Brain pericyte (primary cell): ENCODE measurements at places on chromosomes 2 and 18.

DNA sequence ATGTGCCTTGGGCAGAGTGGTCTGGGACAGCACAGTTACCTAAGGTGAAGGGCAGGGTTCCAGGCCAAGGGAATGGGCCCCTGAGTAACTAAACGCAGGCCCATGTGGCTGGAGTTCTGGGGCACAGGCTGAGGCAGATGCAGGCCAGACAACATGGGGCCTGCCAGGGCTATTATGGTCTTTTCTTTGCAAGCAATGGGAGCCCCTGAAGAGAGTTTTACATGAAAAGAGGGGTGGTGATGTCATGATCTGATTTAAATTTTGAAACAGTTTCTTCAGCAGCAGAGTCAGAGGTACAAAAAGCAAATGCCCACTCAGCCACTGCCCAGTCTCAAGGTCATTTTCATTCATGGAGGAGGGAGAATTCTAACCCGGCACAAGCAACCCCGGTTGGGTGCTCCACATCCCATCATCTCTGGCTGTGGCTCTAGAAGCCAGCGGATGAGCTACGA lies 5.6 kb downstream of the CHST10 start:
- no peak for DNase-seq

GRCh38 chr18:10524507-10525370 lies 1.1 kb upstream of the NAPG start:
- no peak for DNase-seq

DNA sequence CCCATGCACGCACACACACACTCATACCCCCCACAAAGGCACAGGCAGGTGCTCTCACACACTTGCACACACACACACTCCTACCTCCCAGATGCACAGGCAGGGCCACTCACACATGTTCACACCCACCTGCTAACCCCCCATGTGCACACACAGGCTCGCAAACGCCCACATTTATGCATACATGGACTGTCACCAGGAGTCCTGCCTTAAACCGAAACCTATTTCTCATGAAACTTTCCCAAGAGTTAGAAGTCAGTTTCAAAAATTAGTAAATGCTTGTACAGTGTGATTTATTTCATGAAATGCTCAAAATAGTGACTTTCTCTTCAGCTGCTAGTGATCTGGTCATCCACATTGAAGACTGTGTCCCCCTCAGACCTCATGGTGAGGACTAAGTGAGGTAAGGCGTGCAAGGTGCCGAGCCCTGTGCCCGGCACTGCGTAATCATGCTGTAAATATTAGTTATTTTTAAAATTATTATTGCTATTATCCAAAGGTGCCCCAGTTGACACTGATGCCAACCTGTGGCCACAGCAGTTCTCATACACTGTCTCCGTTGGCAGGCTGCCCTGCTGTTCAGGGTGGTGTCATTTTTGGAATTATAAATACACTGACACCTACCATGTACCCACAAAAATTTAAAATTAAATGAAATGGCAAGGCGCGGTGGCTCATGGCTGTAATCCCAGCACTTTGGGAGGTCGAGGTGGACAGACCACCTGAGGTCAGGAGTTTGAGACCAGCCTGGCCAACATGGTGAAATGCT lies 12.4 kb downstream of the CNNM4 start:
- no peak for DNase-seq

- no peak for DNase-seq
Measured at GRCh38 chr2:98801286-98801685, 70.4 kb upstream of the MGAT4A start.

DNA sequence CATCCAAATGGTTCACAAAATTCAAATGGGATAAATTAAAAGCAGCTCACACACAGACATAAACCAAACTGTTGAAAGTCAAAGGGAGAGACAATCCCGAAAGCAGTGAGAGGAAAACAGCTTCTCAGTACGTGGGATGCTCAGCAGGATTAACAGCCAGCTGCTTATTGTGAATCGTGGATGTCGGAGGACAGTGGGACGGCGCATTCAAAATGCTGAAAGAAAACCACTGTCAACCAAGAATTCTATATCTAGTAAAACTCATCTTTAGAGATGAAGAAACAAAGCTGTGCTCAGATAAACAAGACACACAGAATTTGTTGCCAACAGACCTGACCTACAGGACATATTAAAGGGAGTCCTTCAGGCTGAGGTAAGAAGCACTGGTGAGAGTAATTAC lies 102.9 kb downstream of the NFATC1 start:
- DNase-seq, result no peak

- no peak for DNase-seq
Measured at GRCh38 chr18:39589496-39589895, 2023.9 kb upstream of the CELF4 start.

DNA sequence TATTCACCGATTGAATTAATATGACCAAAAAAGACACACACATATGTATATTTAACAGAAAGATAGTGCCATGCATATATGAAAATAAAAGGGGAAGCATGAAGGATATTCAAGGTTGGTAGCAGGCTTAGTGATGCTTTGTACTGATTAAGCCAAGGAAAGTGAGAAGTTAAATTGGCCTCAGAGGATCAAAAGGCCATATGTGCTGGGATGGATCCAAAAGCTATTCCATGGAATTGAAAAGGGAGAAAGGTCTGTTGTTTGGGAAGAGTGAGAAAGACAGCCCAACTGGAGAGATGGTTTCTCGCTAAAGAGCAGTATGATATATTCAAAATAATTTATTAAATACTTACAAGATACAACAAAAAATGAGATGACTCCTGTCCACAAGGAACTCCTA lies 65.9 kb downstream of the INSIG2 start:
- DNase-seq, result no peak

DNA sequence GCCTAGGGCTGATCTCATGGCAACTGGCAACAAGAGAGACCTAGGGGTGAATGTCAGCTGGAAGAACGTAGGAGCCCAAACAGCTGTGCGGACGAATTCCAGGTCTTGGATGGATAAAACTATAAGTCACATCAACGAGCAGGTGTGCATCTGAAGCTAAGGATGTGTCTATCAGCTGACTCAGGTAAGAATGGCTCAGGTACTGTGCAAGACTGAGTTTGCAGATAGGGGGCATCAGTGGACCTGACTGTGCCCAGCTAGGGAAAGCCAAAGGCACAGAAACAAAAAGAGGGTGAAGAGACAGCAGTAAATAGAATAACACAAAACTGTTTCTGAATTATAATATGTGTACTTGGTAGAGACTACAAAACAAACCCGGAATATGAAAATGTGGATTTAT lies 357.3 kb downstream of the ZEB2 start:
- no peak for DNase-seq

GRCh38 chr2:212626371-212626918 lies 87.8 kb upstream of the ERBB4 start:
- DNase-seq, result no peak

DNA sequence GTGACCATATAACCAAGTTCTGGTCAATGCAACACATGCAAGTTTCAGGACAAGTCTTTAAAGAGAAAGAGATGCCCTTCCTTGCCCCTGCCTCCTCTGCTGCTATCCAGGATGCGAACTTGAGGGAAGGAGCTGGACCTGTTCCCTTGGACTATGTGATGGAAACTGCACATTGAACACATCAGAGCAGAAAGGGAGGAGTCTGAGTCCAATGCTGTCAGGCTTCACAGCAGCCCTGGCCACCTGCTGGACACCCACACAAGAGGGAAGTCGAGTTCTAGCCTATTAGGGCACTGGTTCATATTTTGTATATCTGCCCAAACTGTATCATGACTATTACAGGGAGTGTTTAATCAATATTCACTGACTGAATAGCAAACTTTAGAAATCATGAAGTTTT lies 38.3 kb upstream of the TEX51 start:
- DNase-seq, result no peak

GRCh38 chr2:162065767-162066166 lies 8.2 kb downstream of the DPP4 start:
- no peak for DNase-seq

GRCh38 chr2:196502386-196502785 lies 137.1 kb upstream of the CCDC150 start:
- DNase-seq, result no peak

DNA sequence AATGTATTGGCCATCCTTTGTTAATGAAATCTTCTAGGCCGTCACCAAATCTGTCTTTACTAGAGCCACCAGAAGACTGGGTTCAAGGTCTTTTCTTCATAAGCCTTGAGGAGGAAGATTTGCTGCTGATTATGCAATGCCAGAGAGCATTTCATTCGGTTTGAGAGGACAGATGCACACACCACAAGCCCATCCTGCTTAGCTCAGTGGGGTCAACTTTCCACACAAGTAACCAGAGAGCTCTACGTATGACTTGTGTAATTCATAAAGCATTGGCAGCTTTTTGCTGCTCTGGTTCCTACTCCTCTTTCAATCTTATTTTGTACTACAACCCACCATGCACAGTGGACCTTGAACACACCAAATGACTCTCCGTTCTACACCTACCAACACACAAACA lies 106.9 kb downstream of the OSR1 start:
- DNase-seq, result no peak

GRCh38 chr2:168246072-168246482 lies 1.3 kb downstream of the STK39 start:
- DNase-seq, result no peak

DNA sequence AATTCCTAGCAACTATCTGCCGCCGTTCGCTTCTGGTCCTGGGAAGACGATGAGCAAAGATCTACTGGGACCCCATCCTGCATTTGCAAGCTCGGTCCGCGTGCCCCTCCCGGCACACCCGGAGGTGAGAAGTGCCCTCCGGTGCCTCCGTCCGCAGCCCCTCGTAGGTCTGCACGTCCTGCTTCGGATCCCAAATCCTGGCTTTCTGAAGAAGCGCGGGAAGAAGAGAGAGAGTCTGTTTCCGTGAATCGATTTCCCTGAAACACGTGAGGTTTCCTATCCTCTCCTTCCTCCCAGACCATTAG lies 5.0 kb upstream of the OSR1 start:
- DNase-seq, result no peak

DNA sequence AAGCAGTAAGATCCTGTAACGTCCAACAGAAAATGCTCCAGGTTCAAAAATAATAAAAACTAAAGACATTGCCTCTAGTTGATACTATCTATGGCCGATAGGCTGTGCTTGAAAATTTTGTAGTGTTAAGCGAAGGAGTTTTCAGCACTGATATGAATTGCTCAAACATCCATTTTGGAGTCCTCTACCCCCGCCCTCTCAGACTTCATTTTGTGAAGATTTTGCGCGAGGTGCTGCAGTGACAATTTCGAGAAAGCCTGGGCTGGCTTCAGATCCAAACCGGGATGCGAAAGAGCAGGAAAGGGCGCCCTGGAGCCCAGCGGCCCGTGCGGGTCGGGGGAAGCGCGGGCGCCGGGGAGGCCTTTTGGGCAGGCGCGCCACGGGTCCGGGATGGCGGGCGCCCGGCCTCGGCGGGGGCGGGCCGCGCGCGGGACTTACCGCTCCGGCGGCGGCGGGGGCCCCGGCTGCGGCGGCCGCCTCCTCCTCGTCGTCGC lies 1.8 kb downstream of the SP3 start:
- peak; percentile 31 for DNase-seq

GRCh38 chr2:46435796-46436360 lies 43.5 kb upstream of the TMEM247 start:
- DNase-seq, result no peak

DNA sequence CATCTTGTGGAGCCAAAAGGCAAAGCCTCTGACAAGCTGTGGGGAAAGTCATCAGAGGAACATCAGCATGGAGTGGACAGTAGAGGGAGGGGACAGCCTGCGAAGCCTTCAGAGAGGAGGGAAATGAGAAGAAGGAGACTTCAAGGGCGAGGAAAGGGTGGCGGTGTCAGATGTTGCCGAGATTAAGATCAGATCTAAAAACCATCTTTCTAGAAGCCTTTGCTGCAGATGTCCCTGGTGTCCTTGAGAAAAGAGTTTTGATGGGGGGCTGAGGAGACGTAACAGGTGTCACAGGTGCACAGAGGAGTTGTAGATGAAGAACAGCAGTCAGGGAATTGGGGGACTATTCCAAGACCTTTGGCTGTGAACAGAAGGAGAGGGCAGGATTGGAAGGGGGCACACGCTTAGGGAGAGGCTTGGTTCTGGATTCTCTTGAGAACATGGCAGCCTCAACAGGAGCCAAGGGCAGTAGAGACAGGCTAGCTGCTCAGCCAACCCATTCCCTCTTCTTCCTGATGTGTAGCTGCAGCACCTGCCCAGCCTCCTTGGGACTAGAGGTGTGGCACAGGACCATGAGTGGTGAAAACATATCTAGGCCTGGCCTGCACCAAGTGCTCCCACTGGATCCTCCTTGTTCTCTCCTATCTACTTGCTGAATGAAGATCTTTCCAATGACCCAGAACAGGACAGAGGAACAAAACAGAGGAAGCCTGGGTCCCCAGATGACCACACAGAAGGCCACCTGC lies 22.7 kb upstream of the NCL start:
- DNase-seq, result no peak

GRCh38 chr2:13414897-13415296 lies 698.2 kb downstream of the TRIB2 start:
- DNase-seq, result no peak

DNA sequence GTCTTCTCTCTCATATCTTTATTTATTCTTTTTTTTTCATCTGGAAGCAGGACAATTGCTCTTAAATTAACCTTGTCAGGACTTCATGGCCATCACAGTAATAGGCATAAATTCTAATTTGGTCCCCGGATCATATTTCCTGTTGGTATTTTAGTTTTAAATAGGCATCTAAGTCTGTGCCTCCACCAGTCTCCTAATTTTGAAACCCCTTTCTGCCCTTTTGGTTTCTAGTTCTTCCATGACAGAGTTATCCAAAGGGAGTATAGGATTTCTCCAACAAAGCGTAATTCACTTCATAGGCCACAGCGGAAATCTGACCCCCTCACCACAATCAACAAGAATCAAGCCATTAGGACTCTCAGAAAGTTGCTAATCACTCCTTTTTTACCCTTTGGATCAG lies 3.8 kb downstream of the EPHA4 start:
- no peak for DNase-seq

GRCh38 chr18:32847691-32848090 lies 74.9 kb upstream of the KLHL14 start:
- DNase-seq, result no peak

DNA sequence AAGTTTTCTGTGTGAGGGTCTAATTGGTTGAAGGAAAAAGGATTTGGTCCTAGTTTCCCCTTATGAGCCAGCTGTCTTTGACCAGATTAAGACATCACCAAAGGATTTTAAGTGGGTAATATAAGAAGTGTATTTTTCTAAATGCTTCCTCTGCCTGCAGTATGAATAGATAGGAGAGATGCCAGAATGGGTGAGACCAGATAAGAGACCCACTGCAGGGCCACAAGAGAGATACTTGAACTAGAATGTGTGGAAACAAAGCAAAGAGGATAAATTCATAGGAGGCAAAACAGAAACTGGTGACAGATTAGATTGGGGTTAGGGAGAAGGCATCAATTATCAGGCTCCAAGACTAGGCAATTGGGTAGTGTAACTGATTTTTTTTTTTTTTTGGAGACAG lies 1.1 kb upstream of the HDHD2 start:
- no peak for DNase-seq

DNA sequence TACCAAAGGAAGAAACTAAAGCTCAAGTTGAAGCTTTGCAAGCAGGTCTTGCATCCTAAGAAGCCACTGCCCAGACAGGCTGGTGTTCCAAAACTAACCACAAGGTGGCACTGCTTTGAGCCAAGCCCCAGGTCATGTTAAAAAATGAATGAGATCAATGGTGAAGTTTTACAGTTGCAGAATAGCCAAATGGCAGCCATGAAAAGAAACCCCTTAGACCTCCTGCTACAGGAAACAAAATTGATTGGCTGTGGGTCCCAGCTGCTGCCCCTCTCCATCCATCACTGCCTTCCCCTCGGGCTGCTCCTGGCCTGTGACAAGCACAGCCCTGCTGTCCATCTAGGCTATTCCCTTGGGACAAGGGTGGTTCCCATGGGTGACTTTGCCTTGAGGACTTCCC lies 20.7 kb upstream of the MREG start:
- peak; percentile 42 for DNase-seq

GRCh38 chr2:171260471-171261424 lies 100.1 kb upstream of the TLK1 start:
- DNase-seq, result no peak
